ENCODE measurements at places on chromosomes 1 and 21.

DNA sequence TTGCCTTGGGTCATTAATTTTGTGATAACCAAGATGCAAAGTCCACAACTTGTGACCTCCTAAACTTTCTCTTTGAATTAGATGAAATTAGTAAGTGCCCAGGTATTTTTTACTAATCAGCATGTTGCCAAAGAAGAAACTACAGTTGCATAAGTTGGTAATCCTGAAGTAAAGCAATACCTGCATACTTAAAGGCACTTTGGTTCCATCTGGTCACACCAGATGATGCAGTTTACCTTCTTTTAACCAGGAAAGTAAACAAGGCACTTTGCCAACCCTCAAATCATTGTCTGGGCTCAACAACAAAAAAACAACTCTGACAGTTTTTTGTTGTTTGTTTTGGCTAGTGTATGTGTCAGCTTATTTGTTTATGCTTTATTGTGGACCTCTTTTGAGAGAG is 55.5 kb upstream of the DYNLT5 start:
- DNase-seq: no peak

GRCh38 chr1:83747853-83748482 is 251.0 kb downstream of the TTLL7 start:
- DNase-seq: no peak

DNA sequence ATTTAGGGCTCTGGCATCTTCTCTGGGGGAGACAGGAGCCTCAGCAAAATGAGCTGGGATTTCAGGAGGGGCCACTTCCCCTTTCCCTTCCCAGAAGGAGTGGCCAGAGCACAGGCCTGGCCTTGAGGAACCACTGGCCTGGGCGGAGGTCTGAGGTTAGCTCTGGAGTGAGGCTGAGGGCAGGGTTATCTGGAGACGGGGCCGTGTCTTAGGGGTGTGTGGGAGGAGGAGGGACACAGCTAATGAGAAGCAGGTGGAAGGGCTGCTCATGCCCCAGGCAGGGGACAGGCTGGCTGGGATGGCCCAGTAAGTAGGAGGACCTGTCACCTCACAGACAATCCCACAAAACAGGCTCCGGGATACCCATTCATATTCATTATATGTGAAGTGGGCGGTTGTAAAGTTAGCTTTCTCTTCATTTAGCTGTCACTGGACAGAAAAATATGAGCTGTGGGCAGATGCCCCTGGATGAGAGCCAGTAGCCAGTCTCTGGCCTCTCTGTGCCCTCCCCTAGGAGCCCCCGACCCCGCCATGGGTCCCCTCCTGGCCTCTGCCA is 12.4 kb downstream of the ALX3 start:
- no peak for DNase-seq

GRCh38 chr1:201164645-201165044 is 10.4 kb upstream of the TMEM9 start:
- DNase-seq: no peak

DNA sequence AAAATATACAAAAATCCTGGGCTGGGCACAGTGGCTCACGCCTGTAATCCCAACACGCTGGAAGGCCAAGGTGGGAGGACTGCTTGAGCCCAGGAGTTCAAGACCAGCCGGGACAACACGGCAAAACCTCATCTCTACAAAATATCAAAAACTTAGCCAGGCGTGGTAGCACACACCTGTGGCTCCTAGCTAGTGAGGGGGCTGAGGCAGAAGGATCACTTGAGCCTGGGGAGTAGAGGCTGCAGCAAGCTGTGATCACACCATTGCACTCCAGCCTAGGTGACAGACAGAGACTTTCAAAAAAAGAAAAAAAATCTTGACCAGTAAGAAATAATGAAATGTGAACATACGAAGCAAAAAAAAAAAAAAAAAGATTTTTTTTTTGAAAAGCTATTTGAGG is 52.1 kb downstream of the ARID4B start:
- no peak for DNase-seq

DNA sequence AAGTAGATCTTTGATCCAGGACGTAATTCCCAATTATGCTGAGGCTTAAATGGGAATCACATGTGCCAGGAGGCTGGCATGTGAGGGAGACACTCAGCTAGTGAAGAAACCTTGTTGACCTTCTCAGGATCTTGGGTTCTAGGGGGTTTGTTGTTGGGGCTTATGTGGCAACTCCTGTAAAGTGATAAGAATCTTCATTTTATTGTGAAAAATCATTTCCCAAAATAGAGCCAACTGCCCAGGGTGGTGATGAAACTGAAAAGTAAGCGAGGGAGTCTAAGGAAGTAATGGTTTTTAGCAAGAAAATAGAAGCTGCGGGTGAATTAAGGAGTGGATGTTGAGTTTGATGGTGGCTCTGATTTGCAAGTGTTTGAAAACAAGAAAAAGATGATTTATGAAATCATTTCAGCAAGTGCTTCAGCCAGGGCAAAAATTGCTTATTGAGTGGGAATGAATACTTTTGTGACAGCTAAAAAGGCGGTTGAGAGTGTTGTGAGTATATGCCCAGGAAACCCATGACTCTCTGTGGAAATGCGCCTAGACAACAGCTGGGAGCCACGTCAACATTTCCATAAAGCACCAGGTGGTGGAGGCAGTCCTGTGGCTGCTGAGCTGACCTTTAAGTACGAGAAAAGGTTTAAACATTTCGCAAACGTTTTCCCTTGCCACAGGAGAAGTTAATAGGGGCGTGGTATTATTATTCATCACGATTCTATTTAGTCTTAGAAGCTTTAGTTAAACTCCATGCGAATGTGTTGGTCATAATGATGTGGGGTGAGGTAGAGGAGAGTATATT is 102.7 kb downstream of the HMGB4 start:
- no peak for DNase-seq

DNA sequence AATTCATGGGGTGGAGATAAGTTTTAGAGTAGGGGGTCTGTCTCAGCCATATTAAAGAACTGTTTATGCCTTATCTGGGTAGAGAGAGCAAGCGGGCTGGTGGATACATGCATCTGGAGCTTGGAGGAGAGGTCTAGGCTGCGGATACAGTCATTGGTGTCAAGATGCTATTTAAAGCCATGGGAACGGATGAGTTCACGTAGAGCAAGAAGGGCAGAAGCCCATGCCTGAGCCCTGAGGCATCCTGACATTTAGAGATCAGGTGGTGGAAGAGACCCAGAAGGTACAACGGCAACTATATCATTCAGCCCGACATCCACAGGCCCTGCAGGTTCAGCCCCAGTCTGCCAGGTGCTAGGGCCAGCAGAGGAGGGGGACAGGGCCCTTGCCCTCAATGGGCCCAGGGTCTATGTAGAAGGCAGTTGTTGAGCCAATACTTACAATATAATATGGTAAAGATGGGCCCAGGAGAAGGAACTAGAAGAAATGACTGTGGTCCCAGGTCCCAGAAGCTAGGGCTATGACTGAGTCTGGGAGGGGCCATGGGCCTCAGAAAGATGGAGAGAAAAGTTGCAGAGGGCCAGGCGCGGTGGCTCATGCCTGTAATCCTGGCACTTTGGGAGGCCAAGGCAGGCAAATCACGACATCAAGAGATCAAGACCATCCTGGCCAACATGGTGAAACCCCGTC is 15.2 kb upstream of the CHI3L1 start:
- no peak for DNase-seq

GRCh38 chr21:15809065-15809464 is 79.3 kb downstream of the USP25 start:
- no peak for DNase-seq

GRCh38 chr1:222867316-222867715 is 52.5 kb downstream of the DISP1 start:
- no peak for DNase-seq

Measured in 8988T (cell line).